ENCODE measurements at places on chromosomes 3 and 15.

DNA sequence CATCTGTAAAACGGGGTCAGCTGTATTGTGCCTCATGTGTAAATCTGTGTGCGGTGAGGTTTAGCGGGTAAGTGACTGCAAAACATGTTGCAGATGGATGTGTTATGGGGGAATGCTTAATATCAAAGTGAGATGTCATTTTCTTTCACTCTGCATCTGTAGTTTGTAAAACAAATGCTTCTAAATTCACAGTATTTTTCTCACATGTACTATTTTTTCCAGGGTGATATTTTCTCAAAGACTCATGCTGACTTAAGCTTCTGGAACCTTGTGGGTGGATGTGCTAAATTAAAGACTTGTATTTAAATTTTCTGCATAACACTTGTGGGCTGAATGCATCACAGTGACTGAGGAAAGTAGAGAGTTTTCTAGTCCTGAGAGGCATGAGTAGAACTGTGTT is 115.2 kb upstream of the TP63 start:
- DNase-seq: no peak

DNA sequence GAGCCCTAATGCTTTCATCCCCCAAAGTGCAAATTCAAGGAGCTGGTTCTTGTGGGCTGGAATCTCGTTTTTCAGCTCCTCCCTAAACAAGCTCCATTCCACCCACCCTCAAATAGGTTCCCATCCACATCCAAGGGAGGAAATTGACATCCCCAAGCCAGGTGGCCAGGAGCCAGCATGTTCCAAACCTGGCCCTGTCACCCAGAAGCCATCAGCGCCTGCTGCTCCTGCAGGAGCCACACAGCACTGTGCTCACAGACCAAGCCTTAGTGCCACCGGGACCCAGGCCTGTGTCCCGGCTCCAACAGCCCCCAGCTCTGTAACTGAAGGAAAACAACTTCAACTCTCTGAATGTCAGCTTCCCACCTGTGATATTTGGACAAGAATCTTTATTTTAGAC is 263.6 kb downstream of the UACA start:
- no peak for DNase-seq

DNA sequence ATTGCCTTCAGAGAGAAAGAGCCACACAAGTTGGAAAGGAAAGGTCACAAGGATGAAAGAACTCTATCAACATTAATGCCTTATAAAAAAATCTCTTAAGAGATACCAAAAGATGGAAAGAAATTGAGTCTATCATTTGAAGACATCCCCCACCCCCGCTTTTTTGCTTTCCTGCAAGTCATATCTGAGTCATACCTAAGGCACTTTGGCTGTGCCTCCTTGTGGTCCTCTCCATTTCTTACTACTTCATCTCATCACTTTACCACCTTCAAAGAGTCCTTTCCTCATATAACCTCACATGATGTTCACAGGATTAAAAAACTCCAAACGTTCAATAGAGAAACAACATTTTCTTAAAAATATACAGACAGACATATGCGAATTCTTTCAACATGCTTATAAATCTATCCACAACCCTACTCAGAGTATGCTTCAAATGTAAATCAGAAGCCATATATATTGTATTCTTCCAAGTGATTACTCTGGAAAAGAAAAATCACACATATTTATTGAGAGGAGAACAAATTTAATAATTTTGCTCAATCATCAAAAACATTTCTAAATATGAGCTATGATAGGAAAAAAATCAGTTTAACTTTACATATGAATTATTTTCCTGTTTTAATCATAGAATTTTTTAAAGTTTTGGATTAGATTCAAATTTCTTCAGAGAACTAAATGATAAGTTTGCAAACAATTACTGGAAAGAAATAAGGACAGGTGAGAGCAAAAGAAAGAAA is 1003.9 kb upstream of the CFAP20DC start:
- DNase-seq: no peak

DNA sequence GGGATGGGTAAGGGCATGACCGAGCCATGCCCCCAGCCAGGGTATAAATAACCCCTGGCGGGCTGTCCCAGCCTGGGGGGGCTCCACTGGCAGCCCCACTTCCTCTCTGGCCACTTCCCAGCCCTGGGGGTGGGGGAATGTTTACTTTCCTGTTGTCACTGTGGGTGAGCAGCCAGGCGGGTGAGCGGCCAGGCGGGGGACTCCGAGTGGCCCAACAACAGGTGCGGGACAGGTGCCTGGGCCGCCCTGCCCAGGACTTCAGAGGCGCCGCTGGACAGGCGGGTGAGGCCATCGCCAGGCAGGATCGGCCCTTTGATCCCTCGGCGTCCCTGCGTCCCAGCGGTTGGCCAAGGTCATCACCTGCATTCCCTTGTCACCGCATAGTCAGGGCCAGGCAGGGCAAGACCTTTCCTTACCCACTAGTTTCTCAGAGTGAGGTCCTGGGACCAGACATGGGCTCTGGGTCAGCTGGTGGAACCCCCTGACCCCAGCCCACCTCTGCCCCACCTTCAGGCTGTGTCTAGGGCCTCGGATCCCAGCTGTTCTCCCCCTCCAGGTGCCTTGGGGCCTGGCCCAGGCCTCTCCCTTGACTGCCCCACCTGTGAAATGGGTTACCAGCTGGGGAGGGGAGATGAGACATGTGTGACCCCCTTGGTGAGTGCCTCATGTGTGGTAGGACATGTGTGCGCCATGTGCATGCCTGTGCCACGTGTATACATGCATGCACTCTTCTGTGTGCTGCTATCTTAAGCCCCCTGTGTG is 16.6 kb downstream of the SEMA3F start:
- no peak for DNase-seq

DNA sequence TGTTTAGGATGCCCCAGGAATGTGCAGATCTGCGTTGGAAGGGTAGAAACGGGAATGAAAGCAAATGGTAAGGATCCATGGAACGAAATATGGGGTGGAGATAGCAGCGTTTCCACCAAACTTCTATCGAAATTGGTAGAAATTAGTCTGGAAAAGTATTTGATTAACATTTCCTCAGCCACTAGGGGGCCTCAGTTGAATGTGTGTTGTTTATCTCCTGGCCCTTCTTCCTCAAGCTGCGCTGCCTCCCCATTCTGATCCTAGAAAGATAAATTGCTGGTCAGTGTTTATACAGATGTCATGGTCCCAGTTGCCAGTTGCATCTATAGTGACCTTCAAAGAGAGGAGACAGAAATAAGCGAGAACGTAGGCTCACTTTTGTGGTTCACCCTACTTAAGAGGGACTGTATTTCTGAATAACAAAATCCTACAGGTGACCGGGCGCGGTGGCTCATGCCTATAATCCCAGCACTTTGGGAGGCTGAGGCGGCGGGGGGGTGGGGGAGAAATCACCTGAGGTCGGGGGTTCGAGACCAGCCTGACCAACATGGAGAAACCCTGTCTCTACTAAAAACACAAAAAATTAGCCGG is 457.1 kb downstream of the SQOR start:
- DNase-seq: no peak

DNA sequence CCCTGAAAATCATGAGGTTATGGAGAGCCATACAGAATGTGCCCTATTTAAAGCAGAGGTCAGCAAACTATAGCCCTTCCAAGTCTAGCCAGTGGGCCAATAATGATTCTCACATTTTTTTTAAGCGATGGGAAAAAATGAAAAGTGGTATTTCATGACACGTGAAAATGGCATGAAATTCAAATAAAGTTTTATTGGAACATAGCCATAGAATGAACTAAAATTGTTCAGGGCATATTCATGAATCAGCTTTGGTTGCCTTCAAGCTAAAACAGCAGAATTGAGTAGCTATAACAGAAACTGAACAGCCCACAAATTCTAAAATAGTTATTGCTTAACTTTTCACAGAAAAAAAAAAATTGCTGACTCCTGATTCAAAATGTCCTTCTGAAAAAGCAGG is 104.5 kb downstream of the TFG start:
- no peak for DNase-seq

GRCh38 chr15:57216288-57216687 is 160.0 kb upstream of the CGNL1 start:
- DNase-seq: no peak

- DNase-seq: peak; percentile 9
Observed at GRCh38 chr15:66144978-66145725, 108.4 kb downstream of the MEGF11 start.

GRCh38 chr3:161051856-161052255 is 53.3 kb downstream of the B3GALNT1 start:
- no peak for DNase-seq

DNA sequence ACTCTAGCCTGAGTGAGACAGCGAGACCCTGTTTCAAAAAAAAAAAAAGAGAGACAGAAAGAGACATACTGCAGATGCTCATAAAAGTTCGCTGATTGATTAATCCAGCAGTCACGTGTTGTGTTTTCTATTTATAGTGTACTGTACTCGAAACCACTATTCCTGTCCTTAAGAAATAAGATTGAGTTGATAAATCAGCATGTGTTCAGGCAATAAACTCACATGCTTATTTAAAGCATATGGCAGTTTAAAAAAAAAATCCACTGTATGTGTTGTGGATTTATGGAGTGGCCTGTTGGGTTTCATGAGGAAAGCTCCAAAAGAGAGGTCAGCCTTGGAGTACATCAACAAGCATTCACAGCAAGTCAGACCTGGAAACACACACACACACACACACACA is 17.7 kb downstream of the RPL22L1 start:
- no peak for DNase-seq

DNA sequence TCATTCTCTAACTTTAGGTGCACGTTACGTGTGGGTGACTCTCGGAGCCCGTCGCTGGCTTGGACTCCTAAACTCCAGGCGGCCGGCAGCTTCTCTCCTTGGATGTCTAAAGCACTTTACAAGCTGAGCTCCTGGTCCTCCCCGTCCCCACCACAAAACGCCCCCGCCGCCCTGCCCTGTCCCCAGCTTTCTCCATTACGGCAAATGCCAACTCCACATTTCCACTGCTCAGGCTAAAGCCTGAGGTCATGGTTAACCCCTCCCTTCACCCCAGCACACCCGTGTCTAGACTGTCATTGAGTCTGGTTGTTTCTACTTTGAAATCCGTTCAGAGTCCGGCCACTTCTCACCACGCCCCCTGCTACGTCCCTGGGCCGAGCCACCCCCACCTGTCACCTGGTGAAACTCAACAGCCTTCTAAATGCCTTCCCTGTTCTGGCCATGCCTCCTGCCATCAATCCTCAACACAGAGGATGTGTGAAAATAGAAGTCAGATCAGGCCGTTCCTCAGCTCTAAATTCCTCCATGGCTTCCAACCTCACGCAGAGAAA is 8.1 kb upstream of the PCSK6 start:
- DNase-seq: no peak

GRCh38 chr15:22956257-22956977 is 23.8 kb downstream of the CYFIP1 start:
- DNase-seq: no peak

DNA sequence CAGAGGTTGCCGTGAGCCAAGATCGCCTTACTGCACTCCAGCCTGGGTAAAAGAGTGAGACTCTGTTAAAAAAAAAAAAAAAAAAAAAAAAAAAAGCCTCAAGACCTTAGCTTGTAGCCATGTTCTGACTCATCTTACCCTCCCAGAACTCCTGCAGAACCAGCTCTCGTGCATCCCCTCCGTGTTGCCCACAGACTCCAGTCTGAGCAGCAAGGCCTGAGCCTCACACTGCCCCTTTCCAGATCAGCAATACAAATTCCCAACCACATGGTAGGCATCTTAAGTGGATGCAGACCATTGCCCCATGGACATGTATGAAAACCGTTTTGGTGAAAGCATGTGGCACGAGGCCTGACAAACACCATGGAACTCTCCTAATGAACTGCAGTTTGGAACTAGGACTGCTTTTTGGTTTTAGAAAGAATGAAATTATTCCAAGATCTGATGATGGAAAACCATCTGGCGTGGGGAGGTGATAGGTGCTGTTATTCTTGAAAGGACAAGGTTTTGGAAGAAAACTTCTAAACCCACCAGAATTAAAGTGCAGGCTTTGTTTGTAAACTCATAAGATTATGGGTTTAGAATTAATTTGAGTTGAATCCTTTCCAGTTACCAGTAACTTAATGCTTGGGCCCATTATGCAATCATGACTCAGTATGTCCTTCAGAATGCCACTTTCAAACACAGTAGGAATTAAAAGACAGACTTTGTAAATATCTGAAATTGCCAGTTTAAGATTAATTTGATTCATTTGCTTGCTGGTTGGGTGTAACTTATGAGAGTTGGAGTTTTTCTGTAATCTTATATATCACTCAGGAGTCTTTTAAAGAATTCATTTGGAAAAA is 163.7 kb upstream of the LRTM1 start:
- DNase-seq: no peak

DNA sequence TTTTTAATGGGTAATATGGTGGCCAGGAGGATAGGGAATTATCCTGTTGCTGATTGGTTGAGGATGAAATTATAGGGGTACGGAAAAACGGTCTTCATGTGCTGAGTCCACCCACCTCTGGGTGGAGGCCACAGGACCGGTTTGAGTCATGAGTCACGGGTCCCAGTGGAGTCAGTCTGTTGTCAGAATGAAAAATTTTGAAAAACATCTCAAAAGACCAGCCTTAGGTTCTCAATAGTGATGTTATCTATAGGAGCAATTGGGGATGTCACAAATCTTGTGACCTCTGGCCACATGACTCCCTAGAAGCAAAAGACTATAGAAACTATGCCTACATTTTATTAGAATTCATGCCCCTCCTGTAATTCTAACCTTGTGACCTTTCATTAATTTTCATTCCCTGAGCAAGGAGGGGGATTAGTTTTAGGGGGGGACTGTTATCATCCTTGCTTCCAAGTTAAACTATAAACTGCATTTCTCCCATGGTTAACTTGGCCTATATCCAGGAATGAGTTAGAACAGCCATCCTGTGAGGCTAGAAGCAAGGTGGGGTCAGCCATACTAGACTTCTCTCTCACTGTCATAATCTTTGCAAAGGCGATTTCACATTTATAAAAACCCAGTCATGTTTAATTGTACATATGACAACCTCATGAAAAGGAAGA is 101.2 kb downstream of the TCF12 start:
- no peak for DNase-seq

GRCh38 chr3:128281461-128282367 is 128.4 kb downstream of the EEFSEC start:
- no peak for DNase-seq

DNA sequence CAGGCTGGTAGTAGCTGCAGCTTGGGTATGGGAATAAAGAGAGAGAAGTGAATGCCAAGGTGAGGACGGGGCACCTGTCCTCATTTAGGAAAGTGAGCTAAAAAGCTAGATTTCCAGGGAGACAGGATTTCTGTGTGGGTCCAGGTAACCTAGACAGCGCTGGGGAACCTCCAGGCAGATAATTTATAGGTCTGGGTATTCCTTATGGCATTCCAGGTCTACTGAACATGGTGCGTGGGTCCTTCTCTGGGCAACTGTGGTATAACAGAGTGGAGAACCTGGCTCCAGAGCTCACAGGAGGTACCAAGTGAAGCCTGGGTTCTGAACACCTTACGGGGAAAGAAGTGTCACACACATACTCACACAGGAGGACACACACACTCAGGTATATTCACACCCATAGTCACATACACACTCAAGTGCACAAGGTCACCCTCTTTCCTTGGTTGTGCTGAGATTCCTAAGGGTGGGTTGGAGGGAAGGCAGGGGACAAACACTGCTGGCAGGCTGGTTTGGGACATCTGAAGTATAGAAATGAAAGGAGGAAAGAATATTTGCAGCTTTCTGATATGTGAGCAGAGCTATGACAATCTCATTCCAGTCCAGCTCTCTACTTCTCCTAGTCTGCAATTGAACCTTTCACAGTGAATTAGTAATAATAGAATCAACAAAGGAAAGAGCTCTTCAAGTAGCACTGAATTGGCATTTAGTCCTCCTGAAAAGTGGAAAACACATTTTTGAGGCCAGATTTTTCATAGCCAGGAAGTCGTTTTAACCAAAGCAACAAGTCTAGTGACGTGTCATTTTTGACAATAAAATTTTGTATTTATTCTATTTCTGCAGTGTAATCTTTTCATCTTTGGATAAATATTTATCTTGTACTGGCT is 37.4 kb upstream of the ITGA11 start:
- peak; percentile 0 for DNase-seq

- no peak for DNase-seq
Observed at GRCh38 chr15:82798531-82799166, 7.2 kb downstream of the FSD2 start.

Data from DMS79 treated with DMSO at 0.1 percent for 48 hours (cell line).